Esophagus squamous epithelium (tissue), 5 donors: ENCODE measurements at places on chromosomes 2 and 18.

GRCh38 chr2:9799011-9799596 lies 44.2 kb upstream of the TAF1B start:
- DNase-seq: no peak

- no peak for DNase-seq
Observed at GRCh38 chr18:59501920-59502273, 142.8 kb upstream of the LMAN1 start.

DNA sequence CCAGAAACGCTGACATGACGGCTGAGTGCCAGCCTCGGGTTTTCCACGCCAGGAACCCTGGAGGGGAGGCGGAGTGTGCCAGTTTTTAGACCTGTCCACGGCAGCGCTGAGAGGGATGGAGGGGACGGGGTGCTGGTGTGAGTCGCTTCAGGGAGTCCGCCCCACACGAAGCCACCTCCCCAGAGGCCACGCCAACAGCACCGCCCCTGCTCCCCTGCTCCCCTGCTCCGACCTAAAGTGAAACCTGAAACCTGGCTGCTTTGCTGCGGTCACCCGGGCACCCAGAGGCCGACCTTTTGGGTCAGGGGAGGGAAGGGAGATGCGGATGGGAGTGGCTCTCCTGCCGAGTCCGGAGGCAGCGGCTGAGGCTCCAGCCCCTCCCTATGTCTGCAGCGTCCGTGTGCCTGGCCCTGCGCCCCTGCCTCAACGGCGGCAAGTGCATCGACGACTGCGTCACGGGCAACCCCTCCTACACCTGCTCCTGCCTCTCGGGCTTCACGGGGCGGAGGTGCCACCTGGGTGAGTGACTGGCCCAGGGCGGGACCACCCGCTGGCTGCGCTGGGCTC lies 38.1 kb downstream of the SNED1 start:
- DNase-seq: no peak

DNA sequence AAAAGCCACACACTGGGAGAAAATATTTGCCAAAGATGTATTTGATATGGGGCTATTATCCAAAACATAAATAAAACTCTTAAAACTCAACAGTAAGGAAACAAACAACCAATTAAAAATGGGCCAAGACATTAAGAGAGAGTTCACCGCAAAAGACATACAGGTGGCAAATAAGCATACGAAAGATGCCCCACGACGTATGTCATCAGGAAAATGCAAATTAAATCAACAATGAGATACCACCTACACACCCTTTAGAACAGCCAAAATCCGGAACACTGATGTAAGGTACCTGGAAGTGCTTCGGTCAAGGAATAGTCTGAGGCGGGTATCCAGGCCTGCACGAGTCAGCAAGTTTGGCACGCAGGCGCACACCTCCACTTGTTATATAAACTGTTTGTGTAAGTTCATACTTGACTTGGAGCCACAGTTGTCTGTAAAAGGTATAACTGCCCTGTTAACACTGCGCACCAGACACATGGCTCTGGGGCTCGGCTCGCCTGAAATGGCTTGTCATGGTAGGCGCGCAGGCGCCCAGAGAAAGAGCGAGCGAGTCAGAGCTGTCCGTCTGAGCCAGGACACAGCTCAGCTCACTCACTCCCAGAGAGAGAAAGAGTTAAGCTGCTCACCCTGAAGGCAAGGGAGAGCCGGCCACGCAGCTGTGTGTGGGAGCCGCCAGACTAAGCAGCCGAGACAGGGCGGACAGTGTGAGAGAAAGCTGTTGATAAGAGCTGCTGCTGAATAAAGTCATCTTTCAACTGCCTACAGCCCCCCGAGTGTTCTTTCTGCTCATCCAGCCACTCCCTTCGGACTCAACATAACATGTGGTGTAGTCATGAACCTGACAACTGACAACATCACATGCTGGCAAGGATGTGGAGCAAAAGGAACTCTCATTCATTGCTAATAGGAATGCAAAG lies 87.3 kb downstream of the HNRNPLL start:
- DNase-seq: no peak

- DNase-seq: no peak
Observed at GRCh38 chr18:61400016-61400635, 66.9 kb downstream of the CDH20 start.

- no peak for DNase-seq
Observed at GRCh38 chr2:219496825-219497494, 1.7 kb upstream of the GMPPA start.

DNA sequence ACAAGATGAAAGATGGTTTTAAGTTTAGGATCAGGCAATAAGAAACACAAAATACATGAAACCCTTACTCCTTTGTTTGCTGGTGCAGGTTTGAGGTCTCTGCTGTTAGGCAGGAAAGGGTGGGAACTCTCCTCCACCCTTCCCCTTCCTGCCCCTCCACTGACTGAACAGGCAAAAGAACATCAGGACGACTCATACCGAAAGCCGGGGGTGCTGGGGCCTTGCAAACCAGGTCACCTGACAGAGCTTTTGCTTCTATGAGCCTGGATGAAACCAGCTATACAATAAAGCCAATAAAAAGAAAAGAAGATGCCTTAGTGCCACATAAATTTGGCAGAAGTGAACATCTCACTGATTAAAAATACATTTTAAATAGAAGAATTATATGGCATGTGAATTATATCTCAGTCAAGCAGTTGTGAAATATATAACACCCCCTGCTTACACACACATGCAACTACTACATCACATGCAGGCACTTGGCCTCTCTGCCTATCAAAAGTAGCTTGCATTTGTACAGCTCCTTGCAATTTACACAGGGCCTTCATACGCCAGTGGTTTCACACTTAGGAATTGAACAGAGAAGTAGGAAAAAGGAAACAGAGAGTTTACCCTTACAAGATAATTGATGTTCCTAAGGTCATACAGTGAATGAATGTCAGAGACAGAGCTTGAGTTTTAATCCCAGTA lies 215.1 kb upstream of the TRIB2 start:
- no peak for DNase-seq

DNA sequence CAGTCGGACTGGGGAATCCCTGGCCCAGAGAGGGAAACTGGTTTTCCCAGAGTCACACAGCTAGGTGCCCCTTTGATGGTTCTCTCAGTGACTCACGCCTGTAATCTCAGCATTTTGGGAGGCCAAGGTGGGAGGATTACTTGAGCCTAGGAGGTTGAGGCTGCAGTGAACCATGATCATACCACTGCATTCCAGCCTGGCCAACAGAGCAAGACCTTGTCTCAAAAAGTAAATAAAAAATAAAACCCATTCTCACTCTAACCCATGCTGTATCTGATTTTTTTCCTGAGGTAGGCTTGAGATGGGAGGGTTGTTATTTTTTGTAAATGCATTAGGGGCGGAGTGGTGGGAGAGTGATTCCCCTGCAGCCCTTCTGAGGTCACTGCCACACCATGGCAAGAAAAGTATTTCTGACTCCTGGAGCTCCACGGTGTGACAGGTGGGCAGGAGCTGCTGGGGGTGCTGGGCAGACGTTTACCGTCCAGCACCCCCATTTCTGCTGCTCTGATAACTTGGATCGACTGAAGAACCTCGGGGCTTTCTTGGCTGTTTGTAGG lies 60.3 kb downstream of the HPCAL1 start:
- DNase-seq: no peak

DNA sequence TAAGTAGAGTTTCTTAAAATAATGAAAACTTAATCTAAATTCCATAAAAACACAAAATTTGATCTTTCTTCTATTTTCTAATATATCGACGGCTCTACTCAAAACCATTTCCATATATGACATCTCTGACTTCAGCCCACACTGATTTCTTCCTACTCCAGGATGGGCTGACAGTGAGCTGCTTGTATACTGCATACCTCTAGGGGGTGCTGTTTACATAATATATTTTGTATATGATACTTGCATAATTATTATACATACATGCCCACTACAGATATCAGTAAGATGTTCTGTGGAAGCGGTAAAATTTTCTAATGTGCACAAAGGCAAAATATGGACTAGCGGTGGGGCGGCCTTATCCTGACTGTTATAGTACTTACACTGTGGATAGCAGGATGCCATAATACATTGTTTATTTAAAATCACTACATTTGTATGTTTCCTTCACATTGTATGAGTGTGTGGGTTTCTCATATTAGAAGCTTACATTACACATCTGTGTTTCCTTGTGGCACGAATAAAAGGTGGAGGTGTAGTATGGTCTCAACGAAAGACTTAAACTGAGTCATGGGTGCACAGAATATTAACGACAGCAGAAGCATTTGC lies 66.1 kb upstream of the NXPH2 start:
- DNase-seq: no peak

DNA sequence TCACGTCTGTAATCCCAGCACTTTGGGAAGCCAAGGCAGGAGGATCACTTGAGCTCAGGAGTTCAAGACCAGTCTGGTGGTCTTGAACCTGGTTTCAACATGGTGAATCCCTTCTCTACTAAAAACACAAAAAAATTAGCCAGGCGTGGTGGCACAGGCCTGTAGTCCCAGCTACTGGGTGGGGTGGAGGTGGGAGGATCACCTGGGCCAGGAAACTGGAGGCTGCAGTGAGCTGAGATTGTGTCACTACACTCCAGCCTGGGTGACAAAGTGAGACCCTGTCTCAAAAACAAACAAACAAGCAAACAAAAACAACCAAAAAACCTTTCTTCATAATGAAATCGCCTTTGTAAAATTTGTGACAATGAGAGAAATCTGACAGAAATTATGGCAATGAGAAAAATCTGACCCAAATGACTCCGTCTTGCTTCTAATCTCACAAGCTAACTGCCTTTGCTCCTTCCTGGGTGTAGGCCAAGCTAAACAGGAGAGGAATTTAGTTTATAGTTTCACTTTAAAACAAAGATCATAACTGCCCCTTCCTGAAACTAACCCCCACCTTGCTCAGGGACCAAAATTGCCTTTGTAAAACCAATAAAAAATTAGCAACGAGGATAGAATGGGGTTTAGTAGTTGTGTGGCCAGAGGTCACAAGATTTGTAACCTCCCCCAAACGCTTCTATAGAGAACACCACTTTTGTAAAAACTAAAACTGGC lies 60.7 kb upstream of the KIF5C start:
- DNase-seq: no peak

GRCh38 chr2:16477648-16478047 lies 188.0 kb downstream of the CYRIA start:
- no peak for DNase-seq

DNA sequence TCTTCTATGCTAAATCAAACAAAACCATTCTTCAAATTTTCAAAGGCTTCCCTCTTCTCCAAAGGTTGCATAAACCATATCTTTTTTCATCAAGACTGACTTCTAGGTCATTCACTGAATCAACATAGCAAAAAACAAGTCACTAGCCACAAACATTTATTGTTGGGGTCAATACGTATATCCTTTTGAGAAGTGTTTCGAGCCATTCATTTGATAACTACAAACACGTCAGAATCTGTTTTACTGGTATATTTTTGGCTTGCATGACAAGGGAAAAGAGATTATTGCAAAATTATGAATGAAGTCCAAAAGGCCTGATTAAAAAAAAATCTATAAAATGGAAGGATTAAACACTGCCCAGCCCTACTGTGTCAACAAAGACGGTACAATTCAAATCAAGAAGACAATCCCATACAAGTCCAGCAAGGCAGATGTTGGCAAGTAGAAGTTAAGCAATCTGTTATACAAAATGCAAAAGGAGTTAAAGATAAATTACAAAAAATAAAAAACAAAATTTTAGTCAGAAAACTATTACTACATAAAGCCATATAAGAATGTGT lies 222.4 kb downstream of the SRBD1 start:
- DNase-seq: no peak

GRCh38 chr2:38626326-38627035 lies 23.8 kb upstream of the HNRNPLL start:
- DNase-seq: no peak

- DNase-seq: no peak
Observed at GRCh38 chr2:64924170-64924934, 64.8 kb upstream of the SLC1A4 start.
